ENCODE measurements at places on chromosomes 11 and 22. TPM values are rescaled to one million over a fixed set of nuclear protein-coding genes. Genes with fewer than 3 reads are reported as not detected.

Gene OR10A2
- not detected for total RNA-seq

Gene MGAT3
- total RNA-seq: 42.9 TPM

Gene NTM
- total RNA-seq: 224 TPM

Gene NCR3LG1
- 17.1 TPM for total RNA-seq

Gene TSPAN18
- total RNA-seq: 13.6 TPM

Gene IL17REL
- 0.69 TPM for total RNA-seq

Gene YIF1A
- 27.7 TPM for total RNA-seq

Gene HBE1
- 13.8 TPM for total RNA-seq

Gene CST6
- total RNA-seq: not detected

Gene SPINDOC
- 12.7 TPM for total RNA-seq
